Left ventricle myocardium superior (tissue), 1 donor: ENCODE measurements at places on chromosomes 16 and 17. TPM values are rescaled to one million over a fixed set of nuclear protein-coding genes. Genes with fewer than 3 reads are reported as not detected.
A peak's percentile ranks its signal among the peaks of the same experiment; 100 is the strongest.

- DNase-seq, result no peak
Observed at GRCh38 chr16:35713762-35714650, 2254.6 kb downstream of the TP53TG3F start.

GRCh38 chr16:15435216-15435864 lies 952 bp downstream of the BMERB1 start:
- no peak for DNase-seq

Gene NACA2
- total RNA-seq, result not detected

DNA sequence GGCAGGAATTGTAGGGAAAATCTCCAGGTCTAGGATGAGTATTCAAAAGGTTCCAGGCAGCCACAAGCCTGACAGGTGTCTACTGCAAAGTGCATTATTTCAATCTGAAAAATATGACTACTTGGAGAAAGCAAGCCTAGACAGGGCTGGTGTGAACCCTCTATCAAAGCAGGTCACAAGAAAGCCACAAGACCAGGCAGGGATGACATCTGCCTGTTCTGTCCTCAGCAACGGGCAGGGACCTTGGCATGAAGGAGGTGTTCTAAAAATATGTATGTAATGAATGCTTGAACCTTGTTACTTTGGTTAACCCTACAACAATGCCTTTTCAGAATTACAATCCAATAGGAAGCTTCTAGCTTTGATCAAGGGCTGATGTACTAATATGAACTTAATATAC lies 1.2 kb upstream of the COX6A2 start:
- peak; percentile 53 for DNase-seq

Gene SCN4A
- total RNA-seq, result 0.32 TPM

DNA sequence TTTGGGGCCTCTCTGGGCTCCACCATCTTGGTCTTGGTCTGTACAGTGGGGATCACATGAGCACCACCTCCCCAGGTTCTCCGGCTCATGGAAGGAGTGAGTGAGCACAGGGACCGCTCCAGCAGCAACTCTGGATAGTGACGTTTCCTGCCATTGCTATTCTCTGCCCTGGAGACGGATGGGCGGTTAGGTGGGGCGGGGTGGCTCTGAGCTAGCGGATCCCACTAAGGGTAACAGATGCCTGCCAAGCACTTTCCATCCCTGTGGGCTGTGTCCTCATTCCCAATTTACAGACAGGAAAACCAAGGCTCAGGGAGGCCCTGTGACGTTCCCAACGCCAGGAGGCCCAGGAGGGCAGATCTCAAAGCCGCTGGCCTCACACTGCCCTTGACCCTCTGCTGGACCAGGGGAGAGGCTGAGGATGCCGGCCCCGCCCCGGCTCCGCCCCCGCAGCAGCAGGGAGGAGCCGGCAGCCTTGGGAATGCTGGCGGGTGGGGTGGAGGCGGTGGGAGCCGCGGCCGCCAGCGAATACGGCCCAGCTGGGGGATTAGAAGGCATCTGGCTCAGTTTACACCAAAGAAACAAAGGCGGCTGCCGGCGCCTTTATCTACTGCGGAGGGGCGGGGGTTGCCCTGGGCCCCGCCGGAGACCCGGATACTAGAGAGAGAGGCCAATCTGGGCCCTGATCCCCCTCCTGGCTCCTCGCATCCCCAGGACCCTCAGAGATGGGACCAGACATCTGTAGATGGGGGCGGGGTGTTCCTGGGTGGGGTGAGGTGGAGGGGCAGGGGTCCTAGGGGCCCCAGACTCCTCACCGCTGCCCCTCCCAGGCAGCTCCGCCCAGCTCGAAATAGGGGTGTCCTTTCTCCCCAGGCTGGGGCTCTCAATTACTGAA lies 122.3 kb upstream of the CIBAR2 start:
- peak; percentile 77 for DNase-seq

DNA sequence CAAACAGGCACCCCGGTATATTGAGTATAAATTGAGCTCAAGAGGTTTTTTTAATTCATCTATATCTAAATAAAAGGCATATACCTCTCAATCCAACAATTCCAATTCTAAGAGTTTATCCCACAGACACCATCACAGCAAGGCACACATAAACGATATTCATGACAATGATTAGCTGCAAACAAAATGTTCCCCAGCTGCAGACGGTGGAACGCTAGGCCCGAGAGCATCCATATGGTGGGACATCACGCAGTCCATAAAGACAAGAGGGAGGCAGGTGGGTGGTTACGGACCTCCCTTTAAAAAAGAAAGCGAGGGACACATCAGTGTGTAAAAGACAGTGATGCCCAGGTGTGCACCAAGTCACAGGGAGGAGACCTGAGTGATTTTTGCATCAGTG lies 28.1 kb downstream of the MEAK7 start:
- DNase-seq, result no peak

DNA sequence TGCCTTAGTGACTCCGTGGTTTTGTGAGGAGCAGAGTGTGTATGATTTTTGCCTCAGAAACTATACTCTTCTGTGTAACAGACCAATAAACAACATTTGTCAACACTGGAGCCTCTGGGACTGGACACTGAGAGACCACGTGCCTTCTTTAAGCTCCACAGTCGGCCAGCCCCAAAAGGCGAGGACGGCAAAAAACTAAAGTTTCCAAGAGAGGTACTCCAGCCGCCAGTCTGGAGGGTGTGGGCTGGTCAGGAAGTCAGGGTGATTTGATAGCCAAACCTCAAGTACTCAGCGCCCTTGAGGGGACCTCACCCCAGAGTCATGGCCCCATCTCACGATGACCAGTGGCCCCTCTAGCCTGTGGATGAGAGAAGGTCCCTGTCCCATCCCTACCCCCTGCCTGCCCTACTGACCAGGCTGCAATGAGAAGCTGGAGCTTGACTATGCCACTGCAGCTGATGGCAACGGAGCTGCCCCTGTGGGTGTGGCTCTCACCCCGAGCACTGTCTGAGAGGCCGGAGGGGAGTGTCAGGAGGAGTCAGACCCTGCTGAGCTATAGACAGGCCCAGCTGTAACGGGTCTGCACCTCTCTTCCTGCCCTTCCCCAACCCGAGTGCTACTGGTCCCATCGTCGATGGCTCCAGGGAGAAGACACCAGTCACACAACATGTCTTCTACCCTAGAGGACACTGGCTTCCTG lies 19.8 kb downstream of the MNT start:
- no peak for DNase-seq

Gene ITGA2B
- 0.72 TPM for total RNA-seq

Gene PRDM7
- total RNA-seq, result not detected

- DNase-seq, result no peak
Observed at GRCh38 chr17:65290056-65290455, 152.9 kb downstream of the RGS9 start.

GRCh38 chr17:58246781-58247180 lies 8.4 kb downstream of the LPO start:
- no peak for DNase-seq

Gene KRT37
- total RNA-seq, result not detected

Gene USH1G
- not detected for total RNA-seq

DNA sequence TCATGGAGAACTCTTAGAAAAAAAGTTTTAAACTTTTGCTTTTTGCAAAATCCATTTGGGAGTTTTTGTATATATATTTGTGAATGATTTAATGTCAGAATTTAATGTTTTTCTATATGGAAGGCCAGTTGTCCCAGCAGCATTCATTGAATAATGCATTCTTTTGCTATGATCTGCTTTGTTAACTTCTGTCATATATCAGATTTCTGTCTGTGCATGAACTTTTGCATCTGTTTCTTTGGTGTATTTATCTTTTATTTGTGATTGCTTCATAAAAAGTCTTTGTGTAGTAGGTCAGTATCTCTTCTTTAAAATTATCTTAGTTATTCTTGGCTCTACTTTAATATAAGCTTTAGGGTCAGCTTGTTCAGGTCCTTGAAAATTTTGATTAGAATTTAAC lies 84.2 kb downstream of the MAP2K4 start:
- no peak for DNase-seq

GRCh38 chr16:84048270-84048669 lies 5.7 kb upstream of the SLC38A8 start:
- no peak for DNase-seq

DNA sequence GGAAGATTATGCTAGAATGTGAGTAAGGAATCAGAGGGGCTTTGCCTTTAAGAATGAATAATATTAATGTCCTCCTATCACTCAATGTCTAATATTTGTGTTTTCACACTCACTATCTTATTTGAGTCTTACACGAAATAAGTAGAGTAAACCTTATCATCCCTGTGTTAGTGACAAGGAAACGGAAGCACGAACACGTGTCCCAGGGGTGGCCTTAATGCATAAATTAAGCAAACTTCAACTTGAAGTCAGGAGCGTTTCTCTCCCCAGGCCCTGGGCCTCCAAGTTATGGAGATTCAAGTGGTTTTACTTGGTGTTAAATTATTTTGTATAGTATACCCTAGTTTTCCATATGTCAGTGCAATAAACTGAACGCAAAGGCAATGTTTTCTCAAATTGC lies 96.0 kb downstream of the WDR59 start:
- no peak for DNase-seq

DNA sequence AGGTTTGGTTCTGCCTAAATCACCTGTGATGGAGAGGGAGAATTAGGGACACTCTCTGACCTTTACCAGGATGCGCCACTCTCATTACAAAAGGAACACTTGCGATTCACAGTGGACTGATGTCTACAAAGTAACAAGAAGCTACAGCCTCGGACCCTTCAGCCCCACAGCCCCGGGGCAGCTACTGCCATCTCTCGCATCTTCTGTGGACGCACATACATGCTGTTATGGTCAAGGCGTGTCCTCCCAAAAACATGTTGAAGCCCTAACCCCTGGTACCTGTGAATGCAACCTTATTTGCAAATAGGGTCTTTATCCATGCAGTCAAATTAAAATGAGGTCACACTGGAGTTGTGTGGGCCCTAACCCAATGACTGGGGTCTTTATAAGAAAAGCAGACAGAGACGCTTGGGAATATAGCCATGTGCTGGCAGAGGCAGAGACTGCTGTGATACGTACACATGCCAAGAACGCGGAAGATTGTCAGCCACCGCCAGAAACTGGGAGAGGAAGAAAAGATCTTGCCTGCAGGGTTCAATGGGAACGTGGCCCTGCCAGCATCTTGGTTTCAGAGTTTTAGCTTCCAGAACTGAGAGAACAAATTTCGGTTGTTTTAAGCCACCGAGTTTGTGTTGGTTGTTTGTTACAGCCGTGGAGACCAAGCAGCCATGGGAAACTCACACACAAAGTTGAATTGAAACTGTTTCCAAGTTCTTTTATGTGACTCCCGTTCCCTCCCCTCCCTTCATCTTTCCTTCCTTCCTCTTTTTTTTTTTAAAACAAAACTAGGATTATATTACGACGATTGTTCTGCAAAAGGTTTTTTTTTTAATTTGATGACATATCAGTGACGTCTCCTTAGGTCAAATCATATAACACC lies 23.1 kb downstream of the ATP2C2 start:
- DNase-seq, result no peak
